ENCODE measurements at places on chromosomes 6 and 20.
A peak's percentile ranks its signal among the peaks of the same experiment; 100 is the strongest.

DNA sequence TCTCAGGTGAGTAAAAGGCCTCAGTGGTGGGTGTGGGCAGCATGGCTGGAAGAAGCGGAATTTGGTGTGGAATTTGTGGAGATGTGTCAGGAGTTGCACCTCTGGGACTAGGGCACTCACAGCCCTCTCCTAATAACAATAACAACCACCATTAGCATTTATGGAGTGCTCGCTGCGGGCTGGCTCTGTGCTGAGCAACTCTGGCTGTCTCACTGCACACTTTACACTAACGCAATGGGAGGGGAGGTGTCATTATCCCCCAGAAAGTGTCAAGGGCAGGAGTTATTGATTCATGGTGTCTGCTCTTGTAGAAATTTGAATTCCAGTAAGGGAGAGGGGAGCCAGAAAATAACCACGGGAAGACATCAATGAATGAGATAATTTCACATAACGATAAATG lies 22.7 kb upstream of the SCRT2 start:
- DNase-seq, result no peak

GRCh38 chr20:32484958-32485769 lies 100.0 kb downstream of the NOL4L start:
- peak; percentile 80 for DNase-seq

GRCh38 chr6:13760307-13761304 lies 49.0 kb upstream of the RANBP9 start:
- DNase-seq, result peak; percentile 22

DNA sequence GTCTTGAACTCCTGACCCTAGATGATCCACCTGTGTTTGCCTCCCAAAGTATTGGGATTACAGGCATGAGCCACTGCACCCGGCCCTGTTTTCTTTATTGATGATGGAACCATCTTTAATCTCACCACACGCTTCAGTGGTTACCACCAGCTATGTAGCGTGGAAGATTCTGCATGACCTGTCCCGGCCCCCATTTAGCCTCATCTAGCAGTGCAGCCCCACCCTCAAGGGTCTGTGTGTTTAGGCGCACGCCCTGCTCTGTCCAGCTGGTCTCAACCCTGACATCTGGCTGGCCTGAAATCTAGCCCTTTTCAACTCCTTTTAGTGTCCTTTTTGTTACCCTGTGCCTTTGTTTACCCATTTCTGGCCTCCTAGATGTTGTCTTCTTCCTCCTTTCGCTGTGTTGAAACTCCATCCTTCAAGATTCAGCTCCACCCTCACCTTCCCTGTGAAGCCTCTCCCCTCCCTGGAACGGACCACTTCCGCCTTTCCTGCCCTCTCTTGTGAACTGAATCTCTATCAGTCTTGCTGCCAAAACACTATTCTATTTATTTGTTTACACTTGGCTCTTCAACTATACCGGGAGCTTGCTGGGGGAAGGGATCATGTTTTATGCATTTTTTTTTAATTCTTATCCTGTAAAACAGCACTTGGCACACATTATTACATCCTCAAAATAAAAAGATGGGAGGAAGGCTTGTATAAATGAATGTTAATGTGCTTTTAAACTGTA lies 101.0 kb upstream of the MTHFD1L start:
- no peak for DNase-seq

Data from right lung (tissue), 10 donors.